ENCODE measurements at places on chromosomes 5 and 9. TPM values are rescaled to one million over a fixed set of nuclear protein-coding genes. Genes with fewer than 3 reads are reported as not detected.

The DMRT2 gene
- total RNA-seq = not detected

The CXXC5 gene
- 64.1 TPM for total RNA-seq

The JAKMIP2 gene
- not detected for total RNA-seq

DNA sequence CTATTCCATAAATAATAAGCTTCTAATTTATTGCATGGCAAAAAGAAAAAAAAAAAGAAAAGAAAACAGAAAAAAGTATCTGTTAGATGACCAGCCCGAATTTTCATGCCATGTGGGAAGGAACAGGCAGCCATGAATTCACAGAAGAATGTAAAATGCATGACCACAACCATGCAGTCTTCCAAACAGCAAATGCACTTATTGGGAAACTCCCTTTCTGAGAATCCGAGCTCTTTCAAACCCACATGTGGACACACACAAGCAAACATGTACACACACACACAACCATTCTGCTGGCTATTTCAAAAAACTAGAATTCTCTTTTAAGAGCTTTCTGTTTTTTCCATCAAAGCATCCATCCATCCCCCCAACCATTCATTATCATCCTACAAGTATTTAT is 236.1 kb downstream of the DNAH5 start:
- H3K36me3 ChIP-seq = no peaks in the 10 kb centered on the region
- no peaks in the 10 kb centered on the region for H3K27me3 ChIP-seq
- peaks cover 10% of the 10 kb centered on the region for H3K4me1 ChIP-seq
- H3K4me3 ChIP-seq = no peak overlapping the region

The FAM153A gene
- 4.3 TPM for total RNA-seq

DNA sequence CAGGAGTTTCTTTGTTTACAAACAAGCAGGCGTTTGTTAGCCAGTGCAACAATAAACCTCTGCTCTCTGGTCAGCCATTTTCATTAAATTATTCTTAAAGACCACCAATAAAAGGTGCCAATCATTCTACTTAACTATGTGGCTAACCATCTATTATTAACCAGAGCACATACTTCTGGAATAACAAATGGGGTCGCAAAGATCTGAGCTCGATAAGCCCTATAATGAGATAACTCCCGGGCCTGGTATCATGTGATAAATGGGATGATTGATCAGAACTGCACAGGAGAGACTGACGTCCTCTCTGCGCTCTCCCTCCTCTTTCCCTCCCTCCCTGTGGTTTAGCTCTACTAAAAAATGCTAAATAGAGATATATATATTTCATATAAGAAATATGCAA is 488.2 kb downstream of the NTRK2 start:
- no peak overlapping the region for H3K4me3 ChIP-seq
- no peak overlapping the region for H3K27ac ChIP-seq
- no peak for DNase-seq
- no peaks in the 10 kb centered on the region for H3K36me3 ChIP-seq

GRCh38 chr9:5870691-5871090 is 20.0 kb upstream of the MLANA start:
- H3K4me1 ChIP-seq = no peaks in the 10 kb centered on the region
- no peaks in the 10 kb centered on the region for H3K27me3 ChIP-seq
- no peak for DNase-seq
- no peak overlapping the region for H3K27ac ChIP-seq
- no peak overlapping the region for H3K4me3 ChIP-seq

The SLC23A1 gene
- 2.8 TPM for total RNA-seq

DNA sequence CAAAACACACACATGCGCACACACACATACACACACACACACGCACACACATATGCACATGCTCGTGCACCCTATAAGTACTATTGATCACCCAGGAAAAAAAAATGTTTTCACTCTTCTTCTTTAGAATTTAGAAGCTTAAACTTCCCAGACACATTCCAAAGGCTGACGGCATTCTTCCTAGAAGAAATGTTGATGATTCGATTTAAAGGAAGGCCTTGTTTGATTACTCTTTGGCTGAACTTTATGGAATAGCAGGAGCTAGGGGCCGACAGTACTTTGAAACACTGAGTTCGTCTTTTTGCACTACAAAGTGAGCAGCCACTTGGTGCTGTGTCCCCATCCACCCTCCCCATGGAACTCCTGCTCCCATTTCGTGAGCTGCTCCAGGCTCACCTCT is 113.2 kb downstream of the EGFLAM start:
- no peaks in the 10 kb centered on the region for H3K36me3 ChIP-seq
- H3K4me3 ChIP-seq = no peak overlapping the region

DNA sequence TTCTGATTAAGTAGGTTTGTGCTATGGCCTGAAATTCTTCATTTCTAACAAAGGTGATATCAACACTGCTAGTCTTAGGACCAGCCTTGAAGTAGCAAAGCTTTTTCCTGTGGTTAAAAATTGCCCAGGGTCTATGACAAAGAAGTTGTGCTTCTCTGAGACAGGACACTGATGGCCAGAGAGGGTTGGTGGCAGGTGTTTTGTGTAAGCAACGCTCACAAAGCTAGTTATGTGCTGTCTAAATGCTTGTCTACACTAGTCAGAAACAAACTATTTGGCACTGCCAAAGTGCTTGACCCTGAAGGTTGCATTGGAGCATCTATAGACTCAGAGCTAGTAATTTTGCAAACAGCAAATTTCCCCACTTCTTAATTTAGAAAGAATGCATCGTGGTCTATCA is 44.1 kb upstream of the SELENOP start:
- no peak overlapping the region for H3K27ac ChIP-seq
- peaks cover 62% of the 10 kb centered on the region for H3K4me1 ChIP-seq
- H3K36me3 ChIP-seq = no peaks in the 10 kb centered on the region
- no peaks in the 10 kb centered on the region for H3K27me3 ChIP-seq
- no peak overlapping the region for H3K4me3 ChIP-seq

GRCh38 chr5:36602704-36603321 is 3.6 kb upstream of the SLC1A3 start:
- H3K27ac ChIP-seq = no peak overlapping the region
- H3K27me3 ChIP-seq = peaks cover 13% of the 10 kb centered on the region
- DNase-seq = no peak
- peaks cover 11% of the 10 kb centered on the region for H3K36me3 ChIP-seq
- H3K4me3 ChIP-seq = no peak overlapping the region
- no peaks in the 10 kb centered on the region for H3K4me1 ChIP-seq

DNA sequence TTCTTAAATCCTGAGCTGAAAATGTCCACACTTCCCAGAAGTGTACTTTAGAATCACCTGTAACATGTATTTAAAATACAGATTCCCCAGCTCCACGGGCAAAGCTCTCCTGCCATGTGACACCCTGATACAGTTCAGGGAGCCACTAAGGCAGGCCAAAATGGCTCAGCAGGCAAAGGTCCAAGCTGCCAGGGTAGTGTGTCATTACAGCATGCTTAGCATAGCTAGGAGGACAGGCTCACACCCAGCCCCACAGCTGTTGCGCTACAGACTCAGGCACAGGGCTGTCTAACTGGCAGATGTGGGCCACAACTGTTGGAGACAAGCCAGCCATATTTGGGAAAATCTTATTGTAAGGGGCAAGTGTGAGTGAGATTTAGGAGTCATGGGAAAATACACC is 73.0 kb downstream of the C9orf85 start:
- H3K27ac ChIP-seq = no peak overlapping the region
- no peak overlapping the region for H3K4me3 ChIP-seq
- H3K36me3 ChIP-seq = no peaks in the 10 kb centered on the region
- peaks cover 14% of the 10 kb centered on the region for H3K4me1 ChIP-seq

GRCh38 chr9:114680259-114681001 is 1.6 kb downstream of the TEX48 start:
- no peak overlapping the region for H3K27ac ChIP-seq
- DNase-seq = no peak
- peaks cover 43% of the 10 kb centered on the region for H3K4me1 ChIP-seq
- no peak overlapping the region for H3K4me3 ChIP-seq
- H3K27me3 ChIP-seq = no peaks in the 10 kb centered on the region
- no peaks in the 10 kb centered on the region for H3K36me3 ChIP-seq

DNA sequence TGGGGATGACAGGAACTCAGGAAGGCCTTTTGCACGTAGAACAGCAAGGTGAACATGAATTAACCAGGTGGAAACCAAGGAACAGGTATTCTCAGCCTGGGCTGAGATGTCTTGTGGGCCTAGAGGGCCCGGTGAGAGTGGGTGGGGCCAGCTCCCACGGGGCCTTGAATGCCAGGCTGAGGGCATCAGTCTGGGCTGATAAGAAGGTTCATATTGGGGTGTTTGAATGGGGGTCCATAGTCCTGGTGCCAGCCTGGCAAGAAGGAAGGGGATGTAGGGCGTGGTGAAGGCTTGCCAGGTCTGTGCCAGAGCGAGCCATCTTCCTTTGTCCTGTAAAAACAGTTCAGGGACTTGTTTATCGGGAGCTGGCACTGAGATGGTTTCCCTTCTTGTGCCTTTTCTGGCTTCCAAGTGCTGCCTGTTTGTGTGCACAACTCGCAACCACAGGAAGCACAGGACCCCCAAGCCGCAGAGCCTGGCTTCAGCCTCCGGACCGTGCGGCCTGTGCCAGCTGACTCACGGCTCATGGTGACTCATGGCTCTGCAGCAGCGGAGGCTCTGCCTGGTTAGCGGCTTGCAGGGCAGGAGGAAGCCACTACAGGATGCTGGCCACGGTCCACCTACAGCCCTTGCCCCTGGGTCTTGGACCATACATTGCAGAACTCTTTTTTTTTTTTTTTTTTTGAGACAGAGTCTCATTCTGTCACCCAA is 2.4 kb downstream of the CARD19 start:
- DNase-seq = peak; percentile 81
- peak overlapping the region; percentile 36 for H3K27ac ChIP-seq
- no peaks in the 10 kb centered on the region for H3K27me3 ChIP-seq
- H3K36me3 ChIP-seq = peaks cover 31% of the 10 kb centered on the region

DNA sequence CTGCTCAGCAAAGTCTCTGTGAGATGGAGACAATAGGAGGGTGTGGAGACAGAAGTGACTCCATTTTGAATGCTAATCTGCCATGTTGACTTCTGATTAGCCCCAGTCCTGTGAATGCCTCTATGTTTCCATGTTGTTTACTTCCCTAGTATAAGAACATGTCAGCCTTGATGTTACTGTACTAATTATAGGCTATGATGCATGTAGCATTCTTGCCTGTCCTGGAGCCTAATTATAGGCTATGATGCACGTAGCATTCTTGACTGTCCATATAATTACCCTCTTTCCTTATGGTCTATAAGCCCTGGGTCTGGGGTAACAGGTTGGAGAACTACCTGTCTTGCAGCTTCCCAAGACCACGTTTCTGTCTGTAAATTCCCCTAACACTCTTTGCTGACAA is 353.3 kb upstream of the CLINT1 start:
- H3K4me3 ChIP-seq = no peak overlapping the region
- H3K27me3 ChIP-seq = no peaks in the 10 kb centered on the region
- no peak overlapping the region for H3K27ac ChIP-seq
- H3K4me1 ChIP-seq = no peaks in the 10 kb centered on the region
- no peak for DNase-seq

- H3K4me1 ChIP-seq = peaks cover 23% of the 10 kb centered on the region
- H3K36me3 ChIP-seq = peaks cover 47% of the 10 kb centered on the region
- H3K27me3 ChIP-seq = no peaks in the 10 kb centered on the region
- H3K27ac ChIP-seq = peak overlapping the region; percentile 32
These were observed 51.9 kb downstream of the CTNNA1 start for GRCh38 chr5:138805096-138805495.

- no peak overlapping the region for H3K27ac ChIP-seq
- H3K4me1 ChIP-seq = peaks cover 7% of the 10 kb centered on the region
- no peak overlapping the region for H3K4me3 ChIP-seq
- H3K27me3 ChIP-seq = no peaks in the 10 kb centered on the region
- no peak for DNase-seq
These were observed 5.5 kb downstream of the NUDT2 start for GRCh38 chr9:34334916-34335315.

GRCh38 chr5:20224966-20225365 is 237.0 kb upstream of the CDH18 start:
- H3K27me3 ChIP-seq = no peaks in the 10 kb centered on the region
- no peaks in the 10 kb centered on the region for H3K4me1 ChIP-seq
- no peak for DNase-seq
- H3K36me3 ChIP-seq = no peaks in the 10 kb centered on the region
- no peak overlapping the region for H3K27ac ChIP-seq

GRCh38 chr5:143016777-143017516 is 246.8 kb downstream of the ARHGAP26 start:
- H3K27me3 ChIP-seq = no peaks in the 10 kb centered on the region
- H3K36me3 ChIP-seq = peaks cover 33% of the 10 kb centered on the region
- DNase-seq = peak; percentile 25
- H3K4me3 ChIP-seq = no peak overlapping the region

The EPB41L4A gene
- total RNA-seq = 27.6 TPM

The PCAT7 gene
- total RNA-seq = 2.0 TPM

- no peak overlapping the region for H3K4me3 ChIP-seq
- DNase-seq = no peak
- no peak overlapping the region for H3K27ac ChIP-seq
These were observed 17.2 kb upstream of the PDCD1LG2 start for GRCh38 chr9:5492965-5493678.

DNA sequence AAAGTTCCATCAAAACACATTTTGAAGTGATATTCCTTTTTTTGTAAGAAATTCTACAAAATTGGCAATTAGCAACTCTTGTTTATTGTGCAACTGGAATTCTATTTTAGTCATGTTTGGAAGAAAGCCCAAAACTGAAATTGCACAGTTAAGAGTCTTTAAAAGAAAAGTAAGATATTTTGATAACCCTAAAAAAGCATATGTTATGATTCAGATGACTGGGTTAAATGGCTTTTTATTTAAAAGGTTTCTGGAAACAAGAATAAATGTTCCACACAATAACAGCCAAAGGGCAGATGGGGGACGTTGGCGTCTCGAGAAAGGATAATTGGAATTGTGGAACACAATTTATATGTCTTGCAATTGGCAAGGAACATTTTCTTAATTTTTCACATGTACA is 275.2 kb downstream of the CDH9 start:
- no peaks in the 10 kb centered on the region for H3K27me3 ChIP-seq
- H3K27ac ChIP-seq = no peak overlapping the region
- no peaks in the 10 kb centered on the region for H3K36me3 ChIP-seq
- H3K4me1 ChIP-seq = no peaks in the 10 kb centered on the region

DNA sequence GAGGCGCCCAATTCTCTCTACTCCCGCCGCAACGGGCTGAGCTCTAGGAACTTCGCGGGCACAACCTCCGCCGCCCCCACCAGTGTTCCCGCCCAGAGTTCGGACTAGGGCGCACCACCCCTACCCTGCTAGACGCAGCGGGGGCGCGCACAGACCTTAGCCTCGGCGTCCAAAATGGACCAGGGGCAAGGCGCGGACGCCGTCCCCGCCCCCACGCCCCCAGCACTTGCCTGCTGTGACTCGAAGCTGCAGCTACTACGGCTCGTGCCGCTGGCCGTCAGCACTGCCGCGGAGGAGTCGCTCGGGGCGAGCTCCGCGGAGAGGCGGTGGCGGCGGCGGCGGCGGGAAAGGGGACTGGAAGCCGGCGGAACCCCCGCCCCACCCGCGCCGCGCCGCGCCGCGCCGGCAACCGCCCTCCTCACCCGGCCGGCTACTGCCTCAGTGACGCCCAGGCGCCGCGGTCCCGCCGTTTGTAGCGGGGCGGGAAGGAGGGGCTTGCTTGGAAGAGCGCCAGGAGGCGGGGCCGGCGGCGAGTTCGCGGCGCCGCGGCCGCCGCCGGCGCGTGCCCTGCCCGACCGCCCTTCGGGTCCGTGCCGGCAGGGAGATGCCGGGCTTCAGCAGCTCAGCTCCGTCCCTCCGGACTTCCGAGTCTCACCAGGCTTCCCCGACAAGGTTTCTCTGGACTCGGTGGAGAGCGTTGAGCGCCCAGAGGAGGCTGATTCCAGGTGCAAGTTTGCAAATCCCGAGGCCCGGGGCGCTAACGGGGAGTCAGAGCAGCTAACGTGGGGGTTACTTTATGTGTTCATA is 4.5 kb downstream of the ELAVL2 start:
- H3K36me3 ChIP-seq = no peaks in the 10 kb centered on the region
- H3K4me1 ChIP-seq = no peaks in the 10 kb centered on the region
- H3K4me3 ChIP-seq = no peak overlapping the region
- DNase-seq = no peak
- no peak overlapping the region for H3K27ac ChIP-seq
- H3K27me3 ChIP-seq = no peaks in the 10 kb centered on the region

Data from Calu3 (cell line).